ENCODE measurements at places on chromosomes 7 and 10. TPM values are rescaled to one million over a fixed set of nuclear protein-coding genes. Genes with fewer than 3 reads are reported as not detected.
A peak's percentile ranks its signal among the peaks of the same experiment; 100 is the strongest.

- no peak for DNase-seq
Measured at GRCh38 chr7:84025332-84025927, 169.2 kb downstream of the SEMA3A start.

Gene CTBP2
- total RNA-seq, result 127 TPM

Gene SLC16A9
- 0.50 TPM for total RNA-seq

GRCh38 chr10:109977382-109977806 is 30.4 kb upstream of the ADD3 start:
- DNase-seq, result no peak

DNA sequence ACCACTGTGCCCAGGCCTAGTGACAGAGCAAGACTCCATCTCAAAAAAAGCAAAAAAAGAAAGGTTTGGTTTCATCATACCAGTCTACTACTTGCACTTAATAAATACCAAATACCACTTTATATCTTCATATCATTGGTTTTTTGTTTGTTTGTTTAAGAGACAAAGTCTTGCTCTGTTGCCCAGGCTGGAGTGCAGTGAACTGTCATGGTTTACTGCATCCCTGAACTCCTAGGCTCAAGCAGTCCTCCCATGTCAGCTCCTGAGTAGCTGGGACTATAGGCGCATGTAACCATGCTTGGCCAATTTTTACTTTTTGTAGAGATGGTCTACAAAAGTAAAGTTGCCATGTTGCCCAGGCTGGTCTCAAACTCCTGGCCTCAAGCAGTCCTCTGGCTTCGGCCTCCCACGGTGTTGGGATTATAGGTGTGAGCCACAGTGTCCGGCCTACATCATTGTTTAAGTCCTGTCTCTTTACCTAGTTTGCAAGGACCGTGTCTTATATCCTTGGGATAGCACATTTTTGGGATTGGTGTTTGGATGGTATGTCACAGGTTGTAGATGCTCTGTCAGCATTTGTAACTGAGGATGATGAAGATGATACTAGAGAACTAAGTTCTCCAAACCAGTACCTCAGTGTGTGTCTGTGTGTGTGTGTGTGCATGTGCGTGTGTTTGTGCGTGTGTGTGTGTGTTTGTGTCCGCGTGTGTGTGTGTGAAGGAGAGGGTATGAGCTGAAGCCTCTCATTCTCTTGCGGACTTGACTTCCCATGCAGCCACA is 9.3 kb downstream of the LMTK2 start:
- no peak for DNase-seq

DNA sequence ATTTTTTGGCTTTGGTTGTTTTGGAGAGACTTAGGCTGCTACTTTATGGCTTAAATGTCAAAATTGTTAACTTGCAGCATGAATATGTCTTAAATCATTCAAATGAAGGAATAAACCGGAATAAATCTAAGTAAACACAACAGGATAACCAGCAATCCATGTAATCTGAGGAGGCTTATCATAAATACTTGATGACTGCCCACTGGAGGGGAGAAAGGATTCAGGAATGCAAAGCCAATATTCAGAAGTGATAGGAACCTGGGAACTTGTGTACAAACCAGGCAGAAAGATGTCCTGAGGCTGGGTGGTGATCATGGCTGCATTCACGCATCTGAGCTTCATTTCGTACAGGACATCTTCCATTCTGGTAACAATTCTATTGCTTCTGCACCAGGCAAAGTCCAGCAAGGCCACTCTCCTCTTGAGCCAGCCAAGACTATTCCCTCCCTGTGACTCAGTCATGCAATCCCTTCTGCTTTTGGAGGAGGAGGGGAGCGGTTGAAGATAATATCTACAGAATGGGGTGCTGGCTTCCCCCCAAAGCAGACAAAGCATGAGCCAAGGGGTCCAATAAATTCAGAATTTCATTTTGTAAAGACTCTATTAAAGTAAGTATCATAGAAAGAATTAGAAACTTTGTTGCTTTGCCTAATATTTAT is 374.5 kb downstream of the PHTF2 start:
- no peak for DNase-seq

- peak; percentile 80 for DNase-seq
Measured at GRCh38 chr10:47104786-47105385, 193.7 kb downstream of the PTPN20 start.

Gene OR2A7
- total RNA-seq, result 1.1 TPM

GRCh38 chr10:21092683-21093524 is 195.8 kb upstream of the NEBL start:
- DNase-seq, result no peak

DNA sequence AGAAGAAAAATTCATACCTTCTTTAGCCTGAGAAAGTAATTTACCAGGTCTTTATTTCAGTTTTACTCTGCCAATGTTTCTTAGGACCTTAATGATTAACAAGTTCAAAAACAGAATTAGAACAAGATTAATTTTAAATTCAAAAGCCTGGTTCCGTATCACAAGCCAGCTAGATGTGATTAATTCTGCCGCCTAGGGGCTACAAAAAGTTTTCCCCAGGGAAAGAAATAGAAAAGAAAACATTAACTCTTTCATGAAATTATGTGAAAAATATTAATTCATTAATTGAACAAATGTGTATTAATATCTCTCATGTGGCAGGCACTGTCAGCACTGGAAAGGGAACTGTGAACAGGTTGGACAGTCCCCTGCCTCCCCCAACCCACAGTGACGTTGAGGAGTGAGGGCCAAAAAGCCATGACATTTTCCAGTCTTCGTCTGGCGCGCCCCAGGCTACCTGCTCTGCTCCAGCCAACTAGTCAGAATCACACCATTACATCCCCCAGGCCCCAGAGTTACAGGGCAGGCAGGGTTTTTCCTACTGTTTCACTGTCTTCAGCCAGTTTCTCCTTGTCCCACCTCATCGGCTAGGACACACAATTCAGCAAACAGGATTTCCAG is 20.1 kb downstream of the TMEM176A start:
- DNase-seq, result no peak

Gene LRRC18
- total RNA-seq, result not detected

- DNase-seq, result no peak
Measured at GRCh38 chr10:110504111-110504735, 6.5 kb downstream of the DUSP5 start.

GRCh38 chr10:31041011-31041410 is 9.3 kb upstream of the ZNF438 start:
- no peak for DNase-seq

- peak; percentile 70 for DNase-seq
Measured at GRCh38 chr10:71138166-71138830, 74.1 kb upstream of the UNC5B start.

GRCh38 chr7:2353936-2354185 is 766 bp upstream of the EIF3B start:
- peak; percentile 95 for DNase-seq

Gene GHRHR
- not detected for total RNA-seq

- DNase-seq, result no peak
Measured at GRCh38 chr7:99392659-99393354, 15.6 kb downstream of the PDAP1 start.

GRCh38 chr10:86025509-86025908 is 341.1 kb downstream of the GRID1 start:
- DNase-seq, result no peak

Gene PAX4
- not detected for total RNA-seq

GRCh38 chr7:53602817-53603418 is 567.5 kb downstream of the POM121L12 start:
- no peak for DNase-seq

Gene AGR2
- not detected for total RNA-seq

DNA sequence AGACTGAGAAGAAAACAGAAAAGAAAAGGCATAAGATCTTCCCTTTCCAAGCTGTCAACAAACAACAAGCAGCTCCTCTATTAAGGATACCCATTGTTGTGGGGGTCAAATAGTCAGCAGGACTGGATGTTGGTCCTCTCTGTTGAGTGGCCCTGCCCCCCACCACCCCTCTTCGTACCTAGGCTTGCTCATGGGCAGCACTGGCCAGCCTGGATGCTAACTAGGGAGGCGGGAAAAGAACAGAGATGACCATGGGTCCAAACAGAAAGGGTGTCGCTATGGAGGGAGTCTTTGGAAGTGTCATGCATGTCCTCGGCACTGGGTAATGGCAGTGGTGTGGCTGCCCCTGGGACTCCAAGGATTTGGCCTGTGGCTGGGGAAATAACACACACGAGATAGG is 45.6 kb downstream of the SPDYE5 start:
- DNase-seq, result no peak

DNA sequence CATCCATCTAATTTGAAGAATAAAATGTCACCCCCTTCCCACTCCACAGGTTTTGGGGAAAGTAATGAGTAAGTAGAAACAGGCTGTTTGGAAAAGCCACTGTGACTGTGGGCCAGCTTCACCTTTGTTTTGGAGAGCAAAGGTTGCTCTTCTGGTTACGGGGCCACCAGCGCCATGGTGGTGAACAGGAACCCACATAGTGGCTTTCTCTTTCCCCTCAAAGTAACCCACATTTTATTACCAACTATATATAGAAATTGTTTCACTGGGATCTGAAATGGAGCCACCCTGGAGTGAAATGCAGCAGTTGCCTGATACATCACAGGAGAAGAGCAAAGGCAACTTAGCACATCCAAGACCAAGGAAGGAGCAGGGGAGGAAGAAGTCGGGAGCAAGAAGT is 112.3 kb upstream of the EFCAB10 start:
- DNase-seq, result no peak

- DNase-seq, result no peak
Measured at GRCh38 chr7:33089142-33089541, 20.1 kb downstream of the RP9 start.

Gene TSPAN33
- 0.39 TPM for total RNA-seq

- DNase-seq, result no peak
Measured at GRCh38 chr10:76695069-76695468, 942.5 kb downstream of the KCNMA1 start.

Gene MRPL32
- total RNA-seq, result 46.5 TPM

DNA sequence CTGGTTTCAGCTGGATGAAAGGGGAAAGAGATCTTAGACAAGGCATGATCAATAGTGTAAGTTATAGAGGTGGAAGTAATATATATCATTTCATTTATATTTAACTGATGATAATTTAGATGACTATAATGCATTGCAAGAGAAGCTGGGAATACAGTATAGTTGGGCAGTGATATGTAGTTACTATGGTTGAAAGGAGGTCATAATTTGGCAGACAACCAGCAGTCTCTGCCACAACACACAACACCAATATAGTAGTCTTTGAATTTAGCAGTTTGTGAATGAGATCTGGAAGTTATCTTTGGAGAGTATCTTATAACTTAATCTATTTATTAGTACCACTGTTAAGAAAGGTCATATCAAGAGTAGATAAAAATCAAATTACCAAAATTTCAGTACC is 39.9 kb downstream of the TAX1BP1 start:
- DNase-seq, result no peak

GRCh38 chr10:93346108-93346507 is 136.0 kb downstream of the MYOF start:
- no peak for DNase-seq

GRCh38 chr10:11678074-11678793 is 63.9 kb upstream of the ECHDC3 start:
- DNase-seq, result no peak

Gene ATRNL1
- total RNA-seq, result 20.2 TPM

Gene COL17A1
- not detected for total RNA-seq

Gene AGMO
- total RNA-seq, result 1.7 TPM

Gene LIMK1
- 19.8 TPM for total RNA-seq

GRCh38 chr10:21764466-21765189 is 230.6 kb downstream of the MLLT10 start:
- no peak for DNase-seq

- DNase-seq, result no peak
Measured at GRCh38 chr7:34064519-34065158, 159.3 kb downstream of the BMPER start.

Measured in osteocyte (in vitro differentiated cells).